Esophagus squamous epithelium (tissue), 5 donors: ENCODE measurements at places on chromosomes 3 and 15.
A peak's percentile ranks its signal among the peaks of the same experiment; 100 is the strongest.

DNA sequence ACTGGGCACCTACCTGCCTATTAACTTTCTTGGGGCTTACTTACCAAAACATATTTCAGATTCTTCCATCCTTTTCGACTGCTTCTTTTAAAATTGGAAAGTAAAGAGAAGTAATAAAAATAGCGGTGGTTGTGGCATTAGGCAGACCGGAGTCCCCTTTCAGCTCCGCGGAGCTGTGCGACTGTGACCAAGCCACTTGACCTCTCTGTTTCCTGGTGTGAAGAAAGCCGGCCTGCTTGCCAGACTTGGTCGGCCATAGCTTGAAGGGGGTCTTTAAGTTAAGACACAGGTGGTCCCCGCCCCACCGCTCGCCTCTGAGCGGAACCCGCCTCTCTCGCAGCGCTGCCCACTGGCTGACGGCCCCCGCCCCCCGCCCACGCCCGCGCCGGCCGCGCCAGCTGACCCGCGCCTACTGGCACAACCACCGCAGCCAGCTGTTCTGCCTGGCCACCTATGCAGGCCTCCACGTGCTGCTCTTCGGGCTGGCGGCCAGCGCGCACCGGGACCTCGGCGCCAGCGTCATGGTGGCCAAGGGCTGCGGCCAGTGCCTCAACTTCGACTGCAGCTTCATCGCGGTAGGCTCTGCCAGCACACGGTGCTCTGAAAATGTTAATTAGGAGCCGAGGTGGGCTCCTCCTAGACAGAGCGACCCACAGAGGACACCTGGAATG lies 18.3 kb downstream of the NOX5 start:
- no peak for DNase-seq

- DNase-seq: no peak
Observed at GRCh38 chr3:43126536-43126935, 20.7 kb upstream of the POMGNT2 start.

DNA sequence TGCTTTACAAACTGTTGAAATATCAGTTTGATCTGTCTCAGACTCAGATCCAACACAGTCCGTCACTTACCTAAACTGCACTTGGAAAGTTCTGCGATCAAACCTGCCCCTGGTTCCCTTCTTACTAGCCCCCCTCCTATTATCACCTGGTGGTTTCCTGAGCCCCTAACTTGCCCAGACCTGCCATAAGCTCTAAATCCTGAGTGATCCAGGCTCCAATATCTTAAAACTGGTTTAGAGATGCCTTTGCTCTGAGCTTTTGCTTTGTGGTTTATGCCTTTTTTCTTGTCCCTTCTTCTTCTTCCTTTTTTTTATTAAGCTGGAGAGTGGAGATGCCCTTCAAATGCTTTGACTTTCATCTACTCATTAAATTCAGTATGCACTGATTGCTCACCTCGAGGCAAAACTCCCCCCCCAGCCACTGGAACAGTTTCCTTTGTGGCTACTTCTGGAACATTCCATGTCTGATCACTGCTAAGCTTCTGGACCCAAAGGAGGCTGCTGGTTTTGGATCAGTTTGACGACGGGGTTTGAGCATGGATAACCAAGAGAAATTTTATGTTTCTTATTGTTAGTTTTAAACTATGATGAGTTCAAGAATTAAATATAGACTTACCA lies 3.5 kb upstream of the ITGB5 start:
- DNase-seq: no peak

GRCh38 chr3:6512172-6512800 lies 348.6 kb upstream of the GRM7 start:
- no peak for DNase-seq

DNA sequence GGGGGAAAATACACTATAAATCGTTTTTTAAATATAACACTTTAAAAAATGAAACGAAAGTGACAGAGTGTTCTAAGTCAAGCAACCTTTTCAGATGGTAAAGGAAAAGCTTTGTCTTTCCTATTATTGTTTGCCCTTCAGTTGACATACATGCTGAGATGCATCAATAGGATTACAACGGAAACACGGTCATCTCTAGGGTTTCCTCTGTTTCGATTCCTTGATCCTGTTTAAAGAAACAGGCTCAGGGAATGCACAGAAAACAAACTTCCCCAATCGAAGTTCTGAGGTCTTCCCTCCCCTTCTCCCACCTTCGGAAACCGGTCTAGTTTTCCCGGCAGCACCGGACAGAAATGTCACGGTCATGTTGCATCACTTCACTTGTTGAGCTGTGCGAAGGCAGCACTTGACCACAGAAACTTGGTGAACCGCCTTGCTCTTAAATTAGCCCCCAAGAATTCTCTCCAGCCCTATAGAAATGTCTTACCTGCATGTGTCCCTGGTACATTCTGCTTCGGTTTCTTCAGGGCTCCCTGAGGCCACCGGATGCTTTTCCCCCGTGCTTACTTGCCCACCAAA lies 556 bp downstream of the PEX5L start:
- DNase-seq: no peak

DNA sequence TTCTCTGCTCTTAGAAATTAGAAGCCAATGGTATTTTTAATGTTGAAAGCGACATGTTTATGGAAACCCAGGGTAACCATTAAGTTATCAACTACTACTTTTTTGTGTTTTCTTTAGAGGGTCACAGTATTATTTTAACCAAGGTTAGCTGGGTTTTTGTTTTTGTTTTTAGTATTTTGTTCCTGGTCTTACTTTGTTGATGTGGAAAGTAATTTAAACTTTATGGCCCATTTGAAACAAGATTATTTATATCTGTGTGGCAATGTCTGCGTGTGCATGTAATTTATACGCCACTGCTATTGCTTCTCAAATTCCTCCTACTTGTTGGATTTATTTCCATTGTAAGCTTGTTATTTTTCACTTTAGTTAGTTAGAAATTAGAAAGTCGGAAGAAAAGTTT lies 722.1 kb upstream of the NR2F2 start:
- DNase-seq: no peak

DNA sequence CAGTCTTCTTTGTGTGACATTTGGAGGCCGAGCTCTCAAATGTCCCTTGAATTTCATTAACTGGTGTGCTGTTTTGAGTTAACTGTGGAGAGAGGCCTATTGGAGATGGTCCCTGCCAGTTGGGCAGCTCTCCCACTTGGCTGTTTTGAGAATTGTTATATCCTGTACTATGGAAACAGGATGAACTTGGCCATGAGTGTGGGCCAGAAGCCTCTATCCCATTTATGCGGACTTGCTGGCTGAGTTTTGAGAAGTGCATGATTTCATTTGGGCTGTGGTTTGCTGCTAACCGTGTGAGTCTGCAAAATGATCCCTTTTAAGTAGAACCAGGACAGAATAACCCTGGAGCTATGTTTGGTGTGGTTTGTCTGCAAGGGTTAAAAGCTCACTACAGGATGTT lies 366.0 kb downstream of the PTPRG start:
- no peak for DNase-seq

- DNase-seq: no peak
Observed at GRCh38 chr3:101333883-101334282, 13.5 kb upstream of the IMPG2 start.

DNA sequence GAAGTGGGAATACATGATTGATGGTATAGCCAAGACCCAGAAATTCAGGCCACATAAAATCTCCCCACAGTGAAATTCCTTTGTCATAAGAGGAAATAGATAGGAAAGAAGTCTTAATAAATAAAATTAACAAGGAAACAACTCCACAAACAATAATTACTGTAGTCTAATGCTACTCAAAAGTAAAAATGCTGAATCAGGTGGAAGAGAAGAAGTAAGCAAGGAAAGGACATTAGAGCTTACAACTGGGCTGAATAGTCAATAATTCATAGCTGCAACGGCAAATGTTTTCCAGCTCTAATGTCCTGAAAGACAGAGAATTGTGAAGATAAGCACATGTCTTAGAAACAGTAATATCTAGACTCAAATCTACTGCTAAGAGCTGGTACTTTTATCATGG lies 64.4 kb downstream of the STRIT1 start:
- DNase-seq: no peak

- no peak for DNase-seq
Observed at GRCh38 chr3:129783470-129783869, 110.0 kb downstream of the TMCC1 start.

DNA sequence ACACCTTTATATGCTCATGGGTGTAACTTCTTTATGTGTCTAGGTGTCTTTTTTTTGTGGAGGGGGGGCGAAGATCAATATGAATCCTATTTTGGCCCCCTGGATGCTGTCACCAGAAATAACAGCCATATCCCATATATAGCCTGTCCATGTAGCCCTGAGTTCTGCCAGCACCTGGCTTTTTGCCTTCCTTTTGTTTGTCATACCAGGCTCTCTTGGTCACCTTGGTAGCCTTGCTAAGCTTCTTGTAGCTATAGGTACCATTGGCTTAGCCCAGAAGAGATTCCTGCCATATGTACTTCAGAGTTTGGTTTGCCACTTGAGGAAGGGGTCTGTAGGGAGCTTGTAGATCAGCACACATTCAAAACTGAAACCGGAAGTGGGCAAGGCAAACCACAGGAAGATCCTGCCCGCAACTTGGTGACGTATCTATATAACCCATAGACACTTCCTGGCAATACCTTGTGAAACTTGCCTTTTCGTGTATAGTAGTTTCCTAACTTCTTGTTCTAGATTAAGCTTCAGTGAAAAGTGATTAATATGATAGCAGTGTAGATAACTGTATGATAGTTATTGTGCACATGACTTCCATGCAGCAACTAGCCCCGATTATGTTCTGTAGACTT lies 11.9 kb downstream of the RASA2 start:
- peak; percentile 47 for DNase-seq

GRCh38 chr3:122219242-122219872 lies 35.9 kb downstream of the CASR start:
- DNase-seq: no peak

DNA sequence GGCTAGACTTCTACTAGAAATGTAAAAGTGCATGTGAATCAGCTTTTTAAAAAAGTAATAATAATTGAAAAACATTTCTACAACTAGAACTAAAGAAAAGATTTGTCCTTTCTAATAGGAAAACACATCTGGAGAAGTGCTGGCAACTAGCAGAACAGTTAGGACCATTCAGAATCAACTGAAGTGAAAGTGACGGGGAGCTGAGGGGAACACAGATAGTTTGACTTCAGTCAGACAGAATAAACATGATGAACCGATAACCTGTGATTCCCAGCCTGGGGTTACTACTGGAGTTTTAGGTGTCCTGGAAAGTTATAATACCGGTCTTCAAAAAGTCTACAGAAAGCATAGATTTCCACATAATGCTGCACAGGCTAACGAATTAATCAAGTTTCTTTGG lies 28.1 kb downstream of the OPA1 start:
- no peak for DNase-seq

DNA sequence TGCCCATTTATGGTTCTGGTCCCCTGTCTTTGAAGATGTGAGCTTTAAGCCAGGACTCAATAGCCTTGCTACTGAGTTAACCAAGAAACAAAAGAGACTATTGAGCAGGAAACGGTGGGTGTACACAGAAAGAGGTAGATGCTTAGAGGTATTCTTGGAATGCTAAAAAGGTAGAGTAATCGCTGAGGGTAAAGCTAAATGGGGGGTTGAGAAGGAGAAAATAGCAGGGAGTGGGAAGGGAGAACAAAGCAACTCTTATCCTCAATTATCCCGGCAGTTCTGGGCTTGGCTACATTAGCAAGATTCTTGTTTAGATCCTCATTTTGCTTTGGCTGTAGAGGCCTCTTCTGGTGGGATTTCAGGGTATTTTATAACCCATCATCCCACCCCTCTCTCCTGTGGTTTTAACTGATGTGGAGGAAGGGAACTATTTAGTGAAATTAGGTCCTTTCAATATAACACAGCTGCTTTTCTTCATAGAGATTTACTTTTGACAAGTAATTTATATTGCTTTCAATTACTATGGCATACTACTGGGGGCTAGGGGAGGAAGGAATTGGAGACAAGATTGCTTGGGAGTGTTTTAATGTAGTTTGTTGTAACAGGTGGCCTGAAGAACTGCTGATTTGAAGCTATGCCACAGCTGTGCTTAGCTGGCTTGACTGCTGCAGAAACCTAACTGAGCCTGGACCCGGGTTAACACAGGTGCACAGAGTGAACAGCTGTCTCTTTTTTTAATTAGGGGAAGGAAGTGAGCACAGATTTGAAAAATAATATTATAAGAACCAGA lies 234.3 kb upstream of the CCDC54 start:
- no peak for DNase-seq

- no peak for DNase-seq
Observed at GRCh38 chr3:62367763-62368195, 5.6 kb downstream of the FEZF2 start.
